Naive thymus-derived CD8-positive, alpha-beta T cell (primary cell): ENCODE measurements at places on chromosomes 2 and 18.

- no peak for DNase-seq
These were observed 77.1 kb upstream of the RBM44 start for GRCh38 chr2:237721458-237721857.

- no peak for DNase-seq
These were observed 29.7 kb upstream of the TXNDC2 start for GRCh38 chr18:9856092-9856491.

DNA sequence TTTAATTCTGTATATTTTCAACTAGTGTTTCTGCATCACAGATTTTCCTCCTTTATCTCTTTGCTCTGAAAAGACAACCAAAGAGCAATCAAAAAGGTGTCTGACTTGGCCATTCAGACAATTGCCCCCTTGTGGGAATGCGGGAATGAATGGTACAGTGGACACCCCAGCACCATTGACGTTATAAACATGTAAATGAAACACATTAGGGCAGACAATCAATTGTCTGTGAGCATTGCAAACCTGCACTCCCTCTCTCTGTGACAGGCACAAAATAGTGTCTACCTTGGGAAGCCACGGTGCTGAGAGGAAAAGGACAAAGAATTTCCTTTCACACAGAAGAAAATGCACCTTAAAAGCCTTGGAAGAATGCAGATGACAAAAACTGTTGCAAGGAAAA, 8.0 kb downstream of the ZEB2 start:
- no peak for DNase-seq

DNA sequence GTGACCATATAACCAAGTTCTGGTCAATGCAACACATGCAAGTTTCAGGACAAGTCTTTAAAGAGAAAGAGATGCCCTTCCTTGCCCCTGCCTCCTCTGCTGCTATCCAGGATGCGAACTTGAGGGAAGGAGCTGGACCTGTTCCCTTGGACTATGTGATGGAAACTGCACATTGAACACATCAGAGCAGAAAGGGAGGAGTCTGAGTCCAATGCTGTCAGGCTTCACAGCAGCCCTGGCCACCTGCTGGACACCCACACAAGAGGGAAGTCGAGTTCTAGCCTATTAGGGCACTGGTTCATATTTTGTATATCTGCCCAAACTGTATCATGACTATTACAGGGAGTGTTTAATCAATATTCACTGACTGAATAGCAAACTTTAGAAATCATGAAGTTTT, 38.3 kb upstream of the TEX51 start:
- DNase-seq = no peak

DNA sequence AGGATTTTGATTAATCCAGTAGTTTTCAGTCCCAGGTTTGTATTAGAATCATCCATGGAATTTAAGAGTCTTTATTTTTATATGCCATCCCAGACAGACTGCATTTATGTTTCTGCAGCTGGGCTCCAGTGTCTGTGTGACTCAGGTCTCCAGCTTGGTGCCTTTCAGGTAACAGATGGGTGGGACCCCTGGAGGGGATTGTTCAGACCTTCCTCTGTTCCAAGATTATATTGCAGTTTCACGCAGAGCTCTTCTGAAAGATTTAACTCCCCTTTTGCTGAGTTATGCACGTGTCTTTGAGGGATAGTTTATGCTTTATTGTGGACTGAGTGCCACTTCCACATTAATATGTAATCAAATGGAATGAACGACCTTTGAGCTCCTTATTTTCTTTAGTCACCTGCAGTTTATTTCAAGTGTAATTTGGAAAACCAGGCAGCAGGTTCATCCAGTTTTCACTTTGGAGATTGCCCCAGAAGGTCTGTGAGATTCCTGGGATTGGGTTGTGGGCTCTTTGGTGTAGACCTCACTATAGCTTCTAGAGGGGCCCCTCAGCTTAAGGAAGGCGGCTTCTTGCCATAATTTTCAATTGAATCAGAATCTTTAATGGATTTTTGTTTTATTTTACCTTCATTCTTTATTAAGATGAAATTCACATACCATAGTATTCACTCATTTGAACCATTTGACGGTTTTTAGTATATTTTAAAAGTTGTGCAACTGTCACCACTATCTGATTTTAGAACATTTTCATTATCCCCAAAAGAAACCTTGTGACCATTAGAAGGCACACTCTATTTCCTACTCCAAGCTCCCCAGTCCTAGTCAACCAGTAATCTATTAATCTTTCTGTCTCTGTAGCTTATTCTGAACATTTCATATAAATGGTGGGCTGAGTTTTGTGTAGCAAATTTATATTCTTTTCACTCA, 135.0 kb downstream of the WDSUB1 start:
- no peak for DNase-seq

DNA sequence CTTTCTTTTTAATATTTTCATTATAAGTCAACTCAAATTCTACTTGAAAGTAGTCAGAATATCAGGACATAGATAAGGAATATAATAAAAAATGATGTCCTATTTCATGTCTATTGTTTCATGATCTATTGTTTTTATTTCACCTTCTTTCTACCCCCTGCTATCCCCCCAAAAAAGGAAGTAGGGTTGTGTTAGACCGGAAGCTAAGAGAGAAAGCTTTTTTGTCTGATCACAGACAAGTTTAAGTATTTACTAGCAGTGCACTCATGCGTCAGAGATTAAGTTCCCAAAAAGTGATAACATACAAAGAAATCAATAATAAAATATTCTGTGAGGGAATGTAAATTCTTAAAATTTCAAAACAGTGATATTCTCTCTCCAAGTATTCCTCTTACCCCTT, 447.1 kb upstream of the CNTNAP5 start:
- DNase-seq = no peak

DNA sequence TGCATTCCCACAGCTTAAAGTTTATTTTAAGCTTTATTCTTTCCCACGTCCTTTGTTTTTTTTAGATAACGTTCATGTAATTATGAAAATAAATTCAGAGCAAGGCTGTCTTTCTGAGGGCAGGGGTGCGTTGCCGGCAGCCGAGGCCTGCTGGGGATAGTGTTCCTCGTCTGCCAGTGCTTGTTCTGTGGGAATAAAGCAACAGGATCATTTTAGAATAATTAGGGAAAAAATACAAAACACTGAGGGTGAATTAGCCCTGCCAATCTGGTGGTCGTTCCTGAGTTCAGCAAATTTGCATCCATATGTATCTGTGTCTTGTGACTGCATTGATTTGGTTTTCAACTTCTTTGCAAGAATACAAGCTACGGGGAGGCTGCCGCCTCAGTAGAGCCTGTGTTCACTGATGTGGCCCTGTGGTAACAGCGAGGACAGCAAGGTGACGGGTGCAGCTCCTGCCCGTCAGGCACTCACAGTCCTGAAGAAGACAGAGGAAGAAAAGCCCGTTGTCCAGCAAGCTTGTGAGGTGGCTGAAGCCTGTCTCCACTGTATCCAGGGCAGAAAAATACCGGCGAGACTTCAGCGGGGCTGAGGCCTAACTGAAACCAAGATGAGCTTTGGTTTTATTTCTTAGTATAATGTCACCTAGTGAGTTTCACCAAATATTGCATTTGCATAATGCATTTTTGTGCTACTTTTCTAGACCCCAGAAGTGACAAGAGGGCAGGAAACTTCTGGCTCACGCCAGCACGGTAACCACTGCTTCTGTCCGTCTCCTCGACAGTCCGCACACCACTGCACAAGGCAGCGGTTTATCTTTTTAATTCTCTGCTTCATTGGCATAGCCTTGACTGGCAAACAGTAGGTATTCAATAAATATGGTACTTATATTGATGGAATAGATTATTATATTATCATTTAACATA, 64.5 kb downstream of the SH3YL1 start:
- no peak for DNase-seq

- no peak for DNase-seq
These were observed 481.3 kb upstream of the CHAC2 start for GRCh38 chr2:53286345-53286744.

DNA sequence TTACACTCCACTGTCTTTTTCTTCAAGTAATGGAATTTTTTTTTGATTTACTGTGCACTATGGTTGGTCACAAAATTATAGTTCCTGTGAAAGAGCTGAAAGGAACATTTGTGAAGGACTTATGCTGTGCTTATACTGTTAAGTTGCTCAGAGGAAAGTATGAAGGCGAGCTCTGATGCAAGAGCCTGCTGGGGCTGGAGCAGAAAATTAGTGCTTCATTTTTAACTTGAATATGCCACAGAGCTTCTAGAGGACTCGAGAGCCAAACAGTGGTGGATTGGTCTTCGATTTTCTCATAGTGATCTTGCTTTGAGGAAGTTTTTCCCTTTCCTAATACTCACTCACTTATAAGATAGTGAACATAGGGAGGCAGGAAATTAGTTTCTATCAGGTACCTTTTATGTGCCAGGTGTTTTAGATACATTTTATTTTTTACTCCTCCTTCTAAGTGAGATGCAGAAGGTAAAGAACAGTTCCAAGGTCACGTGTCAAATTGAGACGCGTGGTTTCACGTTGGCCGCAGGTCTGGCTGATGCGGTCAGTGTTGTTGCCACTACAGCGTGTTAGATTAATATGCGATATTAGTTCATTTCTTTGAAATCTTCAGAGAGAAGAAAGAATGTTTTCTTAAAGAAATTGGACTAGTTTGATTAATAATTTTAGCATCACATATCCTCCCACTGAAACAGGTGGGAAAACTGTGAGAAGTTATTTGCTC, 20.2 kb downstream of the GATA6 start:
- DNase-seq = no peak

GRCh38 chr2:11749646-11750349, 3.4 kb downstream of the LPIN1 start:
- DNase-seq = no peak

DNA sequence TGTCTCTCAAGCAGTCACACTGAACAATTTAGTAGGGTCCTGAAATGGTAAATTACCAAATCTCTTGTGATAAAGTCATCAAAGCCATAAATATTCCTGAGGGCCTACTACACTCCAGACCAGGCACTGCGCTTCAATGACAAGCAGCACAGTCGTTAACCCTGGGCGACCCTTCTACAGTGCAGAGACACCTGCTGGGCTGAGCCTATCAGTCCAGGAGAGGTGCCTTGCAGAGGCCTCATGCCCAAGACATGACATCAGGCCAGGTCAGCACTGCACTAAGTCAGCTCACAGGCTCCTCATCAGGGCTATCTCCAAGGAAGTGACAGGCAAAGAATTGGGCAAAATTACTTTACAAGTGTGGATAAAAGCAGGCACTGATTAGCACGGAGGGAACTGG, 166.4 kb upstream of the EPB41L3 start:
- no peak for DNase-seq

DNA sequence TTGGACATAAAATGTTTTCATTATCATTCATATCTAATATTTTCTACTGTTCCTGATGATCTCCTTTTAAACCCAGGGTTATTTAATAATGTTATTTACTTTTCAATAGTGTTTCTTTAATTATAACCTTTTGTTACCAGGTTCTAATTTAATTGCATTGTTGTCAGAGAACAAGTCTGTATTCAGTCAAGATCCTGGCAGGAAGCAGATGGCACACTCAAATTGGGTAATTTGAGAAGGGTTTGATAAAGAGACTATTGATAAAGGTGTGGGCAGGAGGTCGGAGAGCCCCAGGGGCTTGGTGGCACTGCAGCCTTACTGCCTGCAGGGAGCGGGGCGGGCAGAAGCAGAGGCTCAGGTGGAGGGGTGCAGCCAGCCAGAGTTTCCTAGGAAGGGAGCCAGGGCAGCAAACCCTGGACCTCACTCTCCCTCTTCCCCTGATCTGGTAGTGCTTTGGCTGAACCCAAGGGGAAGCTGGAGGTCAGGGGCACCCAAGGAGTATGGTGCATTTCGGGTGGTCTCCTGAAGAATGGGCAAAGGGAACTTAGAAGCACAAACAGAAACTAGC, 2.3 kb upstream of the KIF1A start:
- DNase-seq = no peak

GRCh38 chr2:240259201-240259923, 118.9 kb upstream of the OTOS start:
- DNase-seq = no peak

DNA sequence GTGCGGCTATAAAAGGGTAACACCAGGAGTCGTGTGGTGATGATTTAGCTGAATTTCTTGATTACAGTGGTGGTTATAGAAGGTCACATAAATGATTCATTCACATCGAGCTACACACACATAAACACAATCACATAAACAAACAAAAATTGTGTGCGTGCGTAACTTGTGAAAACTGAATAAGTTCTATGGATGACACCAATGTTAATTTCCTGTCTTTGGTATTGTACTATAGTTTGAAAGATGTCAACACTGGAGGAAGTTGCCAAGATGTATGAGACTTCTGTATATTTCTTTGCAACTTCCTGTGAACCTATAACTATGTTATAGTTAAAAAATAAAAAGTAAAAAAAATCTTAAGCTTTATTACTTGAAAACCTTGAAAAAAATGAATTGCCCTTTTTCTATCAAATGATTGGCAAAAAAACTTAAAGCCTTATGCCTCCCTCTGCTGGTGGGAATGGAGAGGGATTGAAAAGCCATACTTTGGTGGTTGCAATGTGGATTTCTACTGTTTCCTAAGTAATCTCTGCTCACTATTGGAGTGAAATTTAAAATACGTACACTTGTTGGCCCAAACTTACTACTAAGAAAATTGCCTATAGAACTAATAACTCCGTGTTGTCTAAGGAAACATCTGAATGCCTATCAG, 227.7 kb downstream of the RPIA start:
- no peak for DNase-seq

DNA sequence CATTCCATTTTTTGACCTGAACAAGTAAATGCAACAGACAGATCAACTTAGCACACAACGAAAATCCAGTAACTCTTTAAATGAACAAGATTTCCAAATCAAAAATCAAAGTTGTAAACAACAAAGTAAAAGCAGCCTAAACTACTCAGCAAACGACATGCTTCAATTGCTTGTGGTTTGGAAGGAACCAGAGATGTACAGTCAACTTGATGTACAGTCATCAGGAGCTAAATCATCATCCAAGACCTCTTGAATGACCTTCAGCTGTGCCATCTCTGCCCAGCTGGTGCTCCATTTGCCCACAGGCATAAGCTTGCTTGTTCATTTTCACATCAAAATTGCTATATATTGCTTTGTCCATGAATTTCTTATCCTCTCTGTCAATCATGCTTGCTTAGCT, 109.8 kb downstream of the UPP2 start:
- no peak for DNase-seq

DNA sequence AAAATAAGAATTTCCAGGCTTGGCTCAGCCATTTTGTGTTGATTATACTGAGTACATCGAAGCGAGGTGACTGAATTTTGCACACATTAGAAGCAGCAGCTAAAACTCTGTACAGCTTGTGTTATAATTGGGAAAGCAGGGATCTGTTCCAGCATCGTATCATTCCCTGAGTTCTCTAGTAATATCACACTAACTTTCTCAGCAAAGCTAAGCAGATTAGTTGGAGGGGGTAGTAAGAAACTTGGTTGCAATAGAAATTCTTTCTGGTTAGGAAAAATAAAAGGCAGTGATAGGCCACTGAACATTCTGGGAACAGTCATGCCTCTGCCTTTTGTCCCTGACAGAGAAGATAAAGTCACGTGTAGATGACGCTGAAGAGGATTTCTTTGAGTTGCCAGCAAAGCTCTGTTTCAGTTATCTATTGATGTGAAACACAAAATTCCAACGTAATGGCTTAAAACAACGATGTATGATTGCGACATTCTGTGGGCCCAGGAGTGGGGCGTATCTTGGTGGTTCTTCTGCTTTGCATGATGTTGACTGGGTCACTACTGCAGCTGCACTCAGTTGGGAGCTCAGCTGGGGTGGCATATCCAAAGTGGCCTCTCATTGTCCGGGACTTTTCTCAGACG, 202.1 kb upstream of the MEX3C start:
- DNase-seq = no peak

- DNase-seq = no peak
These were observed 57.8 kb upstream of the NEUROD1 start for GRCh38 chr2:181738074-181738473.
